Foreskin melanocyte (primary cell): ENCODE measurements at places on chromosomes 4 and X.

GRCh38 chr4:141340458-141340857 is 119.8 kb downstream of the ZNF330 start:
- DNase-seq, result no peak

GRCh38 chr4:22233230-22233629 is 282.6 kb downstream of the ADGRA3 start:
- peak; percentile 50 for DNase-seq

DNA sequence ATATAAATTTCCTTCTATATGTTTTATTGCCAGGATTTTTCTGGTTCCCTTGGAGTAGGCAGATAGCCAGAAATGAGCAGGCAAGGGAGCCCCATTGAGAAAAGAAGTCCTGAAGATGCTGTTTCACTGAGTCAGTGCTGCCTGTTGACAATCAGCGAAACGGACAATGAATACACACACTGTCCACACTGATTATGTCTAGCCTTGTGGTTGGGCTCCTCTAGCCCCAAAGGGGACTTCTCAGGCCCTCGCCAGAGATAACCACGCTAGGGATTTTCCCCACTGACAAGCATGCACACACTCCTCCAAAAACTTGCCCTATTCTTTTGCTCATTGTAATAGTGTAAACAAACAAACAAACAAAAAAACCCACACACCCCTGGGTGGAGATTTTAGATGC is 369.3 kb downstream of the DMD start:
- peak; percentile 51 for DNase-seq

- DNase-seq, result no peak
Observed at GRCh38 chr4:76783836-76784235, 114.1 kb downstream of the SOWAHB start.

- DNase-seq, result peak; percentile 69
Observed at GRCh38 chr4:174669270-174669669, 147.0 kb upstream of the HPGD start.

DNA sequence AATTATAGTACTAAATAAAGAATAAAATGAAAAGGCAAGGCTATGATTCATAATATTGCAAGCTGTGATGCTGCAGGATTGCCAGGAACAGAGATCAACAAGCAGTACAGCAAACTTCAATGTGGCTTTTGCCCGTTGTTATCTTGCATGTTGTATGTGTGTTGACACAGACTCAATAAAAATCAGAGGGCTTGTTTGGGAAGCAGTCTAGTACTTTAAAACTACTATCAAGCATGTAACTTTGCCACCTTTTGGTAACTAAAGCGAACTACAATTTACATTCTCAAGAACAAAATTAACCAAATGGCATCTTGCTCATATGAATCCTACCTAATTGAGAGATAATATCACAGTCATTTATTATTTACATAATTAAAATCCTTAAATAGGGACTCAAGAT is 79.8 kb upstream of the GPM6A start:
- DNase-seq, result peak; percentile 58
